Activated naive CD8-positive, alpha-beta T cell treated with anti-CD3 and anti-CD28 coated beads, Interleukin-2, amount 50 U/mL, for 16 hours (primary cell): ENCODE measurements at places on chromosomes 2 and 18.

DNA sequence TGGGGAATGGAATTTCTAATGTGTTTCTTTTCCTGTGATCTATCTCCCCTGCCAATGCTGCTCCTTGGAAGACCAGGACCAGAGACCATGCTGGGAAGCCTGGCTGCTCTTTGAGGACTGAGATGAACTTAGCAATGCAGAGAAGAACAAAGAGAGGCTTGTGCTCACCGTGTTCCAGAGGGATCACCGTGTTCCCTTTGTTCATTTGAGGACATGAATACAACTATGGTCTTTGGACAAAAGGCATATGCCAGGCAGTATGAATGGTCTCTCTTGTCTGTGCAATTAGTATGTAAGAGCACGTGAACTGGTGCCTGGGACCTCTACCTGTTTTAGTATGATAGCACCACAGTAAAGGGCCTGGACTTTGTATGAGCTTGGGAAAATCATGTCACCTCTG is 139.9 kb downstream of the TDRD15 start:
- no peak for DNase-seq

GRCh38 chr2:119486886-119487285 is 37.4 kb downstream of the SCTR start:
- no peak for DNase-seq

DNA sequence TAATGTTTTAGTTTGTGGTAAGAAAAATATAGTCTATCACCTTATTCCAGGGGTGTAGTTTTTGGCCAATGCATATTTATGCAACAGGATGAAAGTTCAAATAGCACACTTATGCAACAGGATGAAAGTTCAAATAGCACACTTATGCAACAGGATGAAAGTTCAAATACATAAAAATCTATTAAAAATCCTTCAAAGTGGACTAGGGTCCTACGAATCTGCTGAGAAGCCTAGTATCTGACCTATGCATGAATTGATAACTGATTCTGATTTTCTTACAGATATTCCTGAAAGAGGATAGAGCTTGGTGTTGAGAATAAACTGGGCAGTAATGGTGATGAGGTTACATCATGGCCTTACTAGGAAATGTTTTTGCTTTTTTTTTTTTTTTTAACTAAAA is 2.8 kb downstream of the PECR start:
- no peak for DNase-seq

DNA sequence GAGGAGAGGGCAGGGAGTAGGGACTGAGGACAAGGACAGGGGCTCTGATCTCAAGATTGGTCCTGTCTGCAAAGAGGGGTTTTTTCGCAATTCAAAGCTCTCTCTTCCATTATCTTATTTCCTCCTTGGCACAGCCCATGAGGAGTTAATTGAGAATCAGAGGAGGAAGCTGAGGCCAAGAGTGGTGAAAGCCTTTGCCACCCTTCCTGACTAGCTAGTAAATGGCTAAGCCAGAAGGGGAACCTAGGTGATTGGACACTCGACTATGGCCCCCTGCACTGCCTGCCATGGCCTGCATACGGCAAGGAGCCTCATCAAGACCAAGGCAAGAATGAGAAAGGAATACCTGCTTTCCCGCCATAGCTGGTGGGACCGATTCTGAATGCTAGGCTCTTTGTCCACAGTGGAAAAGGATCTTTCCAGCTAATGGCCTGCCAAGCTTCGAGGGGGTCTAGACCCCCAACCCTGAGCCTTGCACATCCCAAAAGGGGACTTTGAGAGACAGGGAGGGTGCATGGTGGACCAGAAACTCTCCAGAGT is 237.9 kb downstream of the HAUS1 start:
- DNase-seq: no peak

DNA sequence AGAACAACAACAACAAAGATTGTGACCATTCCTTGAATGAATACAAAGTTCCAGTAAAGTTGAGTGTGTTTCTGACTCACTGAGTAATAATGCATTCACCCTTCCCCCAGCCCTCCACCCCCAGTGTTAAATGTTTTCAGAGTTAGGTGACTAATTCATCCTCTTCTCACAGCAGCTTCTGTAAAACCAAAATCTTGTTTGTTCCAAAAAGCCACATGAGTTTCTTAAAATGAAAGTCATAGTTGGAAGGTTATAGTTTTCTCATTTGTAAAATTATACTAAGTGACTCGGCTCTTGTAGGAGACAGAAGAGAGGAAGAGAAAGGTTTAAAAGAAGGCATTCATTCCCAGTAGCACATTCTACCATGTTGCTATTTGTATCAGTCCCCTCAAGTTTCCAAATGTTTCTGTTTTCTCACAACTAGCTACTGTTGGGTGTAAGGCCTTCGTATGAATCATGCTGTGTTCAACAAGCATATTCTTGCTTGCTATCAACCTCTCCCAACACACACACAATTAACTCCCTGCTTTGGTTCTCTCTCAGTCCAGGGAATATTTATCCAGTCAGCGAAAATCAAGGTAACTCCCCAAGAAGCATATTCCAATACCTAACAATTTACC is 75.3 kb downstream of the MBD2 start:
- peak; percentile 38 for DNase-seq

GRCh38 chr2:235051436-235052260 is 99.8 kb downstream of the SH3BP4 start:
- no peak for DNase-seq

- DNase-seq: no peak
Observed at GRCh38 chr2:124683536-124684428, 658.7 kb downstream of the CNTNAP5 start.

DNA sequence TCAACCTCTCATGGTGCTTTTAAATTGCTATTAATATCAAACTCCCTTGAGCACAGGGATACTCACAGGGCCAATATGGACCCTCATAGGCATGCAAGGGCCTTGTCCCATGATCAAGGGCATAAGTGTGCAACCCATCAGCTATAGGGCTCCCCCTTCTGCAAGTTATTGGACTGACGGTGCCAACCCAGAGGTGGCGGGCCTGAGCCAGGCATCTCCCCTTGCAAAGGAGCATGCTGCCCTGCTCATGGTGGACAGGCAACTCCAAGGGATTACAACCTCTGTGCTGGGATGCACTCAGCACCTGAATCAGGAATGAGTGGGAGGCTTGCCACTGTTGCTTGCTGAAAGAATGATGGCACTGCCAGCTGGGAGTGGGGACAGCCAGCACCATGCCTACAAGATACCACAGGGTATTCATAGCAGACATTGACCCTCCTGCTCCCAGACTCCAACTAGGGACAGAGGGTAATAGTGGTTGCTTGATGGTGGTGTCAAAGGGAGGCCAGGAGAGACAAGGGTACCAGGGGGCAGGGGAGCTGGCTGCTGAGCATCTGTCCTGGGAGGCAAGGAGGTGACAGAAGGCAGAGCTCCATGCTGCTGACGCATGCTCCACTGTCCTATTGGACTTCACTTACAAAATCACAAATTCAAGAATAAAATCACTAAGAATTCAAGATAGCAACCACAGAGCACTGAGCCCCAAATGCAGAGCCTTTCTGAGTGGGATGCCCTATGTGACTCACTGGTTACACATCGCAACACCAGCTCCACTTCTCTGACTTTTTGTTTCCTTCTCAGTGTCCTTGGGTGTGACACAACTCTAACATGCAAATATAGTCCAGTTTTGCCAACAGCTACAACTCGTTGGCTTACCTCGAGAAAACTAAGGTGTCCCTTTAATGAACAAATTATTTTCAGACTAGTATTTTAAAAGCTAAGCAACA is 157.1 kb upstream of the CCDC150 start:
- DNase-seq: no peak

DNA sequence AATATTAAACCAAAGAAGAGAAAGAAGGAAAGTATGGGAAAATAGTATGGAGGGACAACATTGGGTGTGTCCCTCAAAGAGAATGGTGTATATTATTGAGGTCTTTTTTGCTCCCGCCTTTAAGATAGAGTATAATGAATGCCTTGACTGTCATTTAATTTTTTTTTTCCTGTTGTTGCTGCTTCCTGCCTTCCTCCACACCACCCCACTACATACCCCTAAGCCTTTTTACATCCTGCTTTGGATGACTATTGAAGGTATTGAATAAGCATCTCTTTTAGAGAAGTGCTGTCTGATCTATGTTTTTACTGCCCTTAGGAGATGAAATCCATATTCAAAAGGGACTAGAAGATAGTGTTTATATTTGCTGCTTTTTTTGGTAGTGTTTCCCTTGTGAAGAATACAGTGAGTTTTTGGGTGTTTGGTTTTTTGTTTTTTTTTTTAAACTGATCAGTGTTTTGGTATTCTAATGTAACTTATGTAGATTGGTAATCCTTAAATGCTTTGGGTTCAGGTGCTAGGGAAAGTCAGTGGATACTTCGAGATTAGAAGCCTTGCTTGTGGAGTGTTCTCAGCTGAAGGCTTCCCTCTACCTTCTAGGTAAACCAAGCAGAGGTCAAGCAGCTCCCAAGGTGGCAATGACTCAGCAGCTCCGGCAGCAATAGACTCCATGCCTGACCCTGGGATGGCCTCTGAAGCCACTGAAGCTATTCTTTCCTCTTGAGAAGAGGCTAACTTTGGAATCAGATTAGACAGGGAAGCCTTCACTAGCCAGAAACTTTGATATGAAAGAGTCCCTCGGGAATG is 5.0 kb downstream of the FZD7 start:
- DNase-seq: no peak

DNA sequence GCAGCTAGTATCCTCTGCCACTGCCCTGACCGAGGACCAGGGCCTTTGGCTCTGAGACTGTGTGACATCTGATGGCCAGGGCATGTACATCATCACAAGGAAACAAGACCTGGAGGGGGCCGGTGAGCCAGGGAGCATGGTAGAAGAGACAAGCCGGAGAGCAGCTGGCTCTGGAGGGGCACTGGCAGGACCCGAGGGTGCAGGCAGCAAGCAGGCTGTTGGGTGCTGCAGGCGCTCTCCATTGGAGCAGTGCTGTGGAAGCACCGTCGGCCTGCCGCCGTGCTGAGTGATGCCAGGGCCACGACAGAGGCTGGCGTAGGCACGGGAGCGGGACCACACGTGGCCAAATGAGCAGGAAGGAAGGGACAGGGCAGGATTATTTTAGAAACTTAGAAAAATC is 335.2 kb downstream of the GBX2 start:
- DNase-seq: no peak

DNA sequence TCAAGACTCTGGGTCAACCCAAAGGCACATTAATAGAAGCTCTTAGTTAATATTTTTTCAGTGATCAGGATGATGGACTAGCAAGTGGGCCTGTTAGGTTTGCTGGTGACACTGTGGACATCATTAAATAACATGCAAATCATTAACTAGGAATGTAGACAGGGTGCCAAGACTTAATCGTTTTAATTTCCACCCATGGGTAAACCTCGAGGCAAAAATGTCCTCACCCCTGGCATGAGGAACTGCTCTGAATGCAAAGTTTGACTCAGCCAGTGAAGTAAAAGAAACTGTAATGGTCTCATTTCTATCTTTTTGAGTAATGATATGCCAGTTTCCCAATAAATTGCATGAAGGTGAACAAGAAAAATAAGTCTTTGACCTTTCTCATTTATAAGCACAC is 152.6 kb upstream of the MEX3C start:
- no peak for DNase-seq
